Activated T-helper 2 cell treated with anti-CD3 and anti-CD28 coated beads, Interferon-gamma antibody, Interleukin-2, Interleukin-4, amounts not matched to agents 10 μg/mL and 5 μg/mL and 100 μg/mL, durations not matched to agents 14 hours and 24 hours and 36 hours (primary cell): ENCODE measurements at places on chromosomes 3 and 15. TPM values are rescaled to one million over a fixed set of nuclear protein-coding genes. Genes with fewer than 3 reads are reported as not detected.

GRCh38 chr3:49158792-49159191, 7.3 kb downstream of the CCDC71 start:
- H3K27me3 ChIP-seq = no peaks in the 10 kb centered on the region
- DNase-seq = no peak
- H3K27ac ChIP-seq = no peak overlapping the region
- H3K4me1 ChIP-seq = peaks cover 3% of the 10 kb centered on the region
- no peak overlapping the region for H3K4me3 ChIP-seq

Gene CEP152
- 26.2 and 29.2 TPM in 2 replicates for total RNA-seq

Gene REC114
- not detected in 2 replicates for total RNA-seq

DNA sequence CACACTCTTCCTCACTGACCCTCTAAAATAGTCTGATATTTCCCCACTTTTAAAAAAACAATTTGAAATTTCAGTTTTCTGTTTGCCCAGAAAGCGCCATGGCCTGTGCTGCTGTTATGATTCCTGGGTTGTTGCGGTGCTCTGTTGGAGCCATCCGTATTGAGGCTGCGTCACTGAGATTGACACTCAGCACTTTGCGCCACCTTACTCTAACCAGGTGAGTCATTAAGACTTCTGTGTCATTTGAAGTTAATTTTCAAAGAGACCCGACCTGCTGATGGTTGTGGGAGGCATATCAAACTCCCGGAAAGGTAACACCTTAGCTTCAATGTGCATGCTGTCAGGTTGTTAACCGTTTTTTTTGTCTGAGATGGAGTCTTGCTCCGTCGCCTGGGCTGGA, 5.8 kb downstream of the OXNAD1 start:
- peaks cover 16% of the 10 kb centered on the region for H3K4me1 ChIP-seq
- H3K27ac ChIP-seq = no peak overlapping the region
- H3K4me3 ChIP-seq = no peak overlapping the region
- no peaks in the 10 kb centered on the region for H3K27me3 ChIP-seq
- peaks cover 37% of the 10 kb centered on the region for H3K36me3 ChIP-seq

Gene NEIL1
- total RNA-seq = 1.5 and 2.6 TPM in 2 replicates

DNA sequence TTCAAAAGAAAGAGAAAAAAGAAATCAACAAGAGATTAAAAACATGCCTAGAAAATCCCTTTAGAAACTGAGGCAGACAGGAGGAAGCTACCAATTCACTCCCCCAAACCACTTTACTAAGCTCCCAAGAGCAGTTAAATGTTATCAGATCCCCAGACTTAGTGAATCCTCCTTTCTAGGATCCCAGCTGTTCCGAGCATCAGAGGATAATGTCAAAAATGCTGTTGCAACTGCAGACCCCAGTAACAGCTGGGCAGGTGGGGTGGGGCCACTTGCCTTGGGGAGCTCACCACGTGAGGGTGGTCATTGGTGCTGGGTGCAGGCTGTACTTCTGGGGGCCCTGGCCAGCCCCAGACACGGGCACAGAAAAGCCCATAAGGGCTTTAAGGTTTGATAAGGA, 9.1 kb downstream of the POMGNT2 start:
- no peaks in the 10 kb centered on the region for H3K4me1 ChIP-seq
- H3K4me3 ChIP-seq = no peak overlapping the region
- H3K36me3 ChIP-seq = no peaks in the 10 kb centered on the region
- DNase-seq = no peak
- H3K27ac ChIP-seq = no peak overlapping the region

DNA sequence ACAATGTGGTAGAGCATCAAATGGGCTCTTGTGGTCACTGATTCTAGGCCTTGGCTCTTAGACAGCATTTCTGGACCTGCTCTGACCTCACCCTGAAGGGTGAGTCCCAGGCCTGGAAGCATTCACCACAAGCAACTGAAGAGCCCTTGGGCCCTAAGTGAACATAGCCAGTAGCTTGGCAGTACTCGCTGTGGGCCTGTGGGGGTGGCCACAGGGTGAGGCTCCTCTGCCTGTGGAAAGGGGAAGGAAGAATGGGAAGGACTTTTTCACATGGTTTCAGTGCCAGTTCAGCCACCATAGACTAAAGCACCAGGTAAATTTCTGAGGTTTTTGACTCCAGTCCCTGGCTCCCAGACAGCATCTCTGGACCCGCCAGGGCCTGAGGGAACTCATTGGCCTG, 5.1 kb upstream of the ZSCAN2 start:
- H3K4me1 ChIP-seq = peaks cover 32% of the 10 kb centered on the region
- no peaks in the 10 kb centered on the region for H3K36me3 ChIP-seq
- H3K27me3 ChIP-seq = peaks cover 11% of the 10 kb centered on the region
- DNase-seq = no peak

GRCh38 chr15:40146037-40146436, 14.8 kb upstream of the BUB1B start:
- no peaks in the 10 kb centered on the region for H3K36me3 ChIP-seq
- H3K27me3 ChIP-seq = peaks cover 13% of the 10 kb centered on the region
- no peaks in the 10 kb centered on the region for H3K4me1 ChIP-seq
- H3K4me3 ChIP-seq = no peak overlapping the region
- no peak overlapping the region for H3K27ac ChIP-seq
- no peak for DNase-seq

Gene POMGNT2
- 3.9 and 4.1 TPM in 2 replicates for total RNA-seq

Gene LRRC15
- total RNA-seq = not detected in 2 replicates

- no peak for DNase-seq
- no peaks in the 10 kb centered on the region for H3K36me3 ChIP-seq
- no peak overlapping the region for H3K27ac ChIP-seq
- H3K4me3 ChIP-seq = no peak overlapping the region
- H3K27me3 ChIP-seq = peaks cover 2% of the 10 kb centered on the region
Observed at GRCh38 chr3:24161841-24162240, 216.8 kb downstream of the NR1D2 start.

Gene KCNMB2
- total RNA-seq = not detected in 2 replicates

GRCh38 chr15:29945943-29946596, 123.8 kb upstream of the TJP1 start:
- no peaks in the 10 kb centered on the region for H3K36me3 ChIP-seq
- H3K4me3 ChIP-seq = no peak overlapping the region
- DNase-seq = no peak
- H3K27ac ChIP-seq = no peak overlapping the region
- no peaks in the 10 kb centered on the region for H3K4me1 ChIP-seq
- H3K27me3 ChIP-seq = no peaks in the 10 kb centered on the region

DNA sequence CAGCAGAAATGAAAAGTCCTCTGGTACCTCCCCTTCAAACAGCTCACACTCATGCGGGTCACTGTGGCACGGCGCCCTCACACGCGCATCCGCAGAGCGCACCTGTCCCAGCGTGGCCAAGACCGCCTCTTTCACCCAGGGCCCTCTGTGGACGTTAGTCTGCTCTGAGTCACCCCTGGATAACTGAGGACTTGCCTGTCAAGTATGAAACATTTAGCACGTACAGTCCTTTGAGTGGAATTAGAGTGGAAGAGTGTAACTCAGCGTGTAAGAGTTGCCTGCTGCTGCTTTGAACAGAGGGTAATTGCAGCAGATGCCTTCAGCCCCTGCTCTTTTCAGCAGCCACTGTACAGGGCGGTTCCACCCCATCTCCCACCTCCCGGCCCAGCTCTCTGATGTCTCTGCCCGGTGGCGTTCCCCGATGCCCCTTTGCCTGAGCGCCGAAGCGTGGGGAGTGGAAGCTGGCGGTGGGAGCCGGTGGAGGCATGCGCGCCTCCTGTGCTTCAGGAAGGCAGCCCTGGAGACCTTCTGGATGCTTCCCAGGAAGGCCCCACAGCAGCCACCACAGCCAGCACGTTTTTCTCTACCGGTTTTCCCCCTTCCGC, 23.0 kb downstream of the CPN2 start:
- H3K27ac ChIP-seq = no peak overlapping the region
- no peak overlapping the region for H3K4me3 ChIP-seq
- peak; percentile 32 for DNase-seq
- peaks cover 4% of the 10 kb centered on the region for H3K4me1 ChIP-seq

- no peaks in the 10 kb centered on the region for H3K36me3 ChIP-seq
- H3K4me1 ChIP-seq = no peaks in the 10 kb centered on the region
Observed at GRCh38 chr3:8559351-8559750, 57.7 kb downstream of the LMCD1 start.

GRCh38 chr3:15092686-15093085, 6.3 kb downstream of the RBSN start:
- H3K27me3 ChIP-seq = no peaks in the 10 kb centered on the region
- H3K27ac ChIP-seq = no peak overlapping the region
- peaks cover 41% of the 10 kb centered on the region for H3K36me3 ChIP-seq
- H3K4me3 ChIP-seq = no peak overlapping the region

Gene MYH15
- 0.09 and 0.14 TPM in 2 replicates for total RNA-seq

Gene TEX9
- total RNA-seq = 0.27 and 0.44 TPM in 2 replicates

- no peak for DNase-seq
- peak overlapping the region; percentile 67 for H3K27ac ChIP-seq
- H3K27me3 ChIP-seq = no peaks in the 10 kb centered on the region
- peaks cover 55% of the 10 kb centered on the region for H3K36me3 ChIP-seq
Observed at GRCh38 chr15:40407330-40407990, 1.9 kb downstream of the IVD start.

DNA sequence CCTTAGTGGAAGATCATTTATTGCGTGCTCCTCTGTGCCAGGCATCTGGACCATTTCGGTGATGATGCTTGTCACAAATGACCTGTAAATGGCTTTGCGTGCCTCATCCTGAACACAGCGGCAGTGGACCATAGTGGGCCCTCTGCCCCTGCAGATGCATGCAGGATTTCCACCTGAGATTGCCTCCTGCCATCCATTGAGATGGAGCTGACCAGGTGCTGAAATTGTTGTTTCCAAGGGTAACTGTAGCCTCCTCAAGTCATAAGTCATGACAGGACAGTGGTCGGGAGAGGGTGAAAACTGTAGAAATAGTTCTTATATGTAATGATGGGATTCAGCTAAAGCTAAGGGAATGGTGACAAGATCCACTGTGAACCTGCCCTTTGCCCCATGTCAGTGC, 35.5 kb downstream of the CLSTN2 start:
- DNase-seq = no peak
- no peaks in the 10 kb centered on the region for H3K36me3 ChIP-seq
- no peak overlapping the region for H3K27ac ChIP-seq

DNA sequence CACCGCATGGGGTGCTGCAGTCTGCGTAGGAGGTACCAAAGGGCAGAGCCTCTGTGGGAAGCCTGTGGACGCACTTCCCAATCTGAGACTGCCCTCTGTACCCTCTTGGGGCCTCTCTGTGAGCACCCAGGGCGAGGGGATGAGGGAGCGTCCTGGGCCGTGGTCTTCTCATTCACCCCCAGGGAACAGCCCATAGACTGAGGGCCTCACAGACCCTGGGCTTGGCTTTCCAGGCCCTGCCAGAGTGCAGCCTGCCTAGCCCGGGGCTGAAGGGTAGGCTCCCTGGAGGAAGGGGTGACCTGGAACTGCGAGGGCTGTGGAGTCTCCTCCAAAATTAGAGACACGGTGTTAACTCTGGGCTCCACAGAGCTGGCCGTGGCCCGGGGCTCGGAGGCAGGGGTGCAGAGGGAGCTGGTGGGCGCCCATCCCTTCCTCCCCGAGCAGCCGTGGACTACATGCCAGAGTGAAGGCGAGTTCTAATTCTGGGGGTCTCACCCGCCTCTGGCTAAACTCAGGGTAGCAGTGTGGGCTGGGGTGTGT, 468 bp upstream of the SPTBN5 start:
- H3K27ac ChIP-seq = no peak overlapping the region
- no peaks in the 10 kb centered on the region for H3K27me3 ChIP-seq
- DNase-seq = no peak
- H3K4me3 ChIP-seq = peak overlapping the region; percentile 21
- peaks cover 4% of the 10 kb centered on the region for H3K36me3 ChIP-seq
- H3K4me1 ChIP-seq = peaks cover 14% of the 10 kb centered on the region

DNA sequence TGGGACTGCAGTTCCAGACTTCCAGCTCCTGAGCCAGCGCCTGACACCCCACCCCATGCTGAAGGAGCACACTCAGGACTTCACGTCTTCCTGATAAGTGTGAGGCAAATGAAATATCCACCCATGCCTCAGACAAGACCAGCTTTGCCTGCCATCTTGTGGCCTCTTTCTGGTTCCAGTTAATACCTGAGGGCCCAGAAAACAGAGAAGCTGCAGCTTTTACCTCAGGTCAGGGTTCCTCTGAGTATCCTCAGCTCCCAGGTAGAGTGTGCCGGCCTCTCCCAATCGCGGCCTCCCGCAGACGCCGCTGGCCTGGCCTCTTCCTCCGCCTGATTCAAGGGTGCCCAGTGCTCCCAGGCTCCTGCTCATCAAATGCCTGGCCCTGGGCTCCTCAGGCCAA, 5.1 kb upstream of the KLHL6 start:
- H3K27ac ChIP-seq = no peak overlapping the region
- H3K4me3 ChIP-seq = no peak overlapping the region
- peaks cover 20% of the 10 kb centered on the region for H3K4me1 ChIP-seq
- no peaks in the 10 kb centered on the region for H3K27me3 ChIP-seq
- peak; percentile 18 for DNase-seq

GRCh38 chr15:91549581-91549980, 303.9 kb upstream of the SLCO3A1 start:
- H3K36me3 ChIP-seq = no peaks in the 10 kb centered on the region
- no peak overlapping the region for H3K27ac ChIP-seq
- H3K4me3 ChIP-seq = no peak overlapping the region
- no peak for DNase-seq
- no peaks in the 10 kb centered on the region for H3K4me1 ChIP-seq

- no peak overlapping the region for H3K4me3 ChIP-seq
- no peaks in the 10 kb centered on the region for H3K36me3 ChIP-seq
- H3K27me3 ChIP-seq = no peaks in the 10 kb centered on the region
- DNase-seq = no peak
- no peak overlapping the region for H3K27ac ChIP-seq
Observed at GRCh38 chr3:115160295-115160694, 13.2 kb upstream of the ZBTB20 start.

DNA sequence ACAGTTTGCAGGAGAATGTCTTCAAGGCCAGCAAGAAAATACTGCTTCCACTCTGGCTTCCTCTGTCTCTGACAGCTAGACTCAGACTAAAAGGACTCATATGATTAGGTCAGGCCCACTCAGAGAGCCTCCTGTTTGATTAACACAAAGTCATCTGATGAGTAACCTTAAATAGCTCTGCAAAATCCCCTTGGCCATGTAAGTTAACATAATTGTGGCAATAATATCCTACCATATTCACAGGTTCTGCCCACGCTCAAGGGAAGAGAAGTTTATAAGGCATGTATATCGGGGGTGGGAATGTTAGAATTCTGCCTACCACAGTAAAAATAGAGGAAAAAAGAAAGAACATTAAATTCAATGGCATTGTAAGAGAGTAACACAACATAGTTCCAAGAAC, 20.6 kb upstream of the HHATL start:
- no peak overlapping the region for H3K4me3 ChIP-seq
- peaks cover 14% of the 10 kb centered on the region for H3K27me3 ChIP-seq
- no peak overlapping the region for H3K27ac ChIP-seq
- DNase-seq = no peak
- no peaks in the 10 kb centered on the region for H3K4me1 ChIP-seq
- H3K36me3 ChIP-seq = no peaks in the 10 kb centered on the region

Gene SUCNR1
- not detected in 2 replicates for total RNA-seq

Gene TRPM1
- total RNA-seq = not detected in 2 replicates

DNA sequence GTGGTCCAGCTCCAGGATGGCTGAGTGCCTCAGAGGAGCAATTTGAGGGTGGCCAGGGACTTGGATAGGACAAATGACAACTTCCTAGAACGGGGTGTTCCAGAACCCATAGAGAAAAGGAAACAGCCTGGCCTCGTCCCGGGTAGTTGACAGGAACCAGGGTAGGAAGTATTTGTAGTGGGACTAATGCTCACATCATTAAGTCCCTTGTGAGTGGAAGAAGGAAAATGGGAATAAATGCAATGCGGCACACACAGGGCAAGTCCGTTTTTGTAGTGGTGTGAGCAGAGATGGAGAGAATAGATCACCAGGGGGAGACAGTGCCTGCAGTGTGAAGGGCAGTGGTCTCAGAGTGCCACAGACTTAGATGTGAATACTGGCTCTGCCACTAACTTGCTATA, 19.6 kb downstream of the TIMP4 start:
- H3K27ac ChIP-seq = no peak overlapping the region
- peaks cover 2% of the 10 kb centered on the region for H3K27me3 ChIP-seq
- H3K4me1 ChIP-seq = peaks cover 8% of the 10 kb centered on the region
- no peak overlapping the region for H3K4me3 ChIP-seq
- H3K36me3 ChIP-seq = no peaks in the 10 kb centered on the region

Gene MKRN3
- 1.0 and 1.9 TPM in 2 replicates for total RNA-seq
